ENCODE measurements at places on chromosomes 11 and 22. TPM values are rescaled to one million over a fixed set of nuclear protein-coding genes. Genes with fewer than 3 reads are reported as not detected.

The MIAT gene
- total RNA-seq = 3.5 TPM

The DDI1 gene
- not detected for total RNA-seq

The MYBPC3 gene
- 1.1 TPM for total RNA-seq

The ZBTB16 gene
- total RNA-seq = 4.9 TPM

The CARD18 gene
- total RNA-seq = not detected

DNA sequence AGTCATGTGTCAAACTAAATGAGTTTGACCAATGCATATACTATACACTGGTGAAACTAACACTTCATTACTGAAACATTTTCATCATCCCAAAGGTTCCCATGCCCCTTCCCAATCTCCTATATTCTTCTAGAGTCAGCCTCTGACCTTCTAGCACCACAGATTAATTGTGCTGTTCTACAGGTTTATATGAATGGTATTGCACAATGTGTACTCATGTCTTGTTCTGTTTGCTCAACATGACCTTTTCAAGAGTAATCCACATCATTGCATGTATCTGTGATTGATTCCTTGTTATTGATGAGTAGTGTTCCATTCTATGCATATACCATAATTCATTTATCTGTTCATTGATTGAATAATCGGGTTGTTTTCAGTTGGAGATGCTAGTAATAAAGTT lies 7.5 kb upstream of the OR8G1 start:
- no peak for DNase-seq

GRCh38 chr11:116808262-116809175 lies 14.6 kb downstream of the APOA4 start:
- DNase-seq = no peak

DNA sequence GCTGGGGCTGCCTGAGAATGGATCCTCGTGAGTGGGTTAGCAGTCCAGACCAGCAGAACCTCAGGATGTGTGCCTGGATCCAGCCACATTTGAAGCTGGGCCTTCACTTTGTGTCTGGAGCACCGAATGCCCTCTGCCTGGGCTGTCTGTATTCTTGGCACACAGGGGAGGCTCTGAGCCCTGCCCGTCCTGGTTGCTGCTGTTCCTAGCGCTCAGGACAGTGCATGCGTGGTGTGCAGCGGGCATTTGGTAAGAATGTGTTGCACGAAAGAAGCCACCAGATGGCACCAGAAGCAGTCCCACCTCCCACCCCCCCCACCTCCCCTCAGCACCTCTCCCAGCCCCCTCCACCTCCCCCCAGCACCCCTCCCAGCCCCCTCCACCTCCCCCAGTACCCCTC lies 4.1 kb upstream of the MAPK11 start:
- peak; percentile 72 for DNase-seq

GRCh38 chr11:28466506-28466905 lies 358.3 kb downstream of the METTL15 start:
- DNase-seq = no peak

GRCh38 chr11:10275714-10276113 lies 18.3 kb downstream of the SBF2 start:
- no peak for DNase-seq
